ENCODE measurements at places on chromosomes 11 and 22. TPM values are rescaled to one million over a fixed set of nuclear protein-coding genes. Genes with fewer than 3 reads are reported as not detected.

GRCh38 chr11:19201737-19202605, at the start of gene CSRP3:
Gene CSRP3 (minus strand): TSS chr11:19201983. CDS start chr11:19192448, 9,535 bp downstream.
- DNase-seq = no peak

GRCh38 chr22:22703715-22704114, 59.3 kb downstream of the GGTLC2 start:
- DNase-seq = no peak

DNA sequence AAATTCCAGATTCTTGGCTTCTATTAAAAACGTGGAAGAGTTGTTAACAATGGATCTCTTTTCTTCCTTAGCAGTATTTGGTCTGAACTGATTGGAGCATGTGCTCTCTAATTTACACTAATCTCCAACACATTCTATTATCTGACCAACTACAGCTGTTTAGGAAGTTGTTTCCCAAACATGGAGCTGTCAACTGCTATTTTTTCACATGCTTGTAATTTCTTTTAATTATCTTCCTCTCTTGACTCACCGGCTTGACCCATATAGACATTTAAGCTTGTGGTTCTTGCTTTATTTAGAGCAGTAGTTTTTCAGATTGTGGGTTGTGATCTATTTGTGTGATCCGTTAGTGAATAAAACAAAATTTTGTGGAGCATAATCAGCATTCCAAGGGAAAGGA, 40.8 kb downstream of the CTNND1 start:
- DNase-seq = no peak

- no peak for DNase-seq
Observed at GRCh38 chr22:35617137-35617755, at the start of gene MB. Gene MB (minus strand): TSS chr22:35617329. CDS start chr22:35617257, 72 bp downstream.

- no peak for DNase-seq
Observed at GRCh38 chr11:91984033-91984584, 240.5 kb upstream of the FAT3 start.

GRCh38 chr22:17648569-17648968, 10.0 kb downstream of the BCL2L13 start:
- no peak for DNase-seq

DNA sequence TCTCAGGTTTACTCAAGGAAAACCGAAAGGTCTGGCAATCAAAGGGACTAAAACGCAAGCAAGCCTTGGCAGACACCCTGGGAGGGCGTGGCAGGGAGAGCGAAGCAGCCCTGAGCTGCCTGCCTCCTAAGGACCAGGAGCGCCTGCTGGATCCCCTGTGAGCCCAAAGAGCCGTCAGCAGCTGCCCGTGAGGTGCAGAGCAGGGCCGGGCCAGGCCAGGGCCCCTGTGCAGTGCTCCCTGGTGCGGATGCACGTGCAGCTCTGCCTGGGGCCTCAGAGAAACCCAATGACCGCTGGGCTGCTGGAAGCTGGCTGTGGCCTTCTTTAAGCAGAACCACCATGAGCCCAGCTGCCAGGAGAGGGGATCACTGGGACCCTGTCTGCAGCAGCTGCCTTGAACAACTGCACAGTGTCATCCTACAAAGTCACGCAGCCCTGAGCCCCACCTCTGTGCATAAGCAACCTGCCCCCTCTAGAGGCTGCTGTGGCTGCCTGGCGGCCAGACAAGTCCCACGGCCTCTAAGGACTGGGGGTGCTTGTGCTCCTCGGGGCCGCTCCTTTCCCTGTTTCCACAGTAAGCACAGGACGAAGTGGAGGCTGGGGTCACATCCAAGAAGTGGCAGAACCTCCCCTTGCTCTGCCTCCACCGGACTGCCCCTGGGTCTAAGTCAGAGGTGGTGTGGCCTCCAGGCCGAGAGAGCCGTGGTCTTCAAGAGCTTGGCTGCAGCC, 29.1 kb upstream of the COMT start:
- peak; percentile 45 for DNase-seq

GRCh38 chr11:18699848-18700261, 1.3 kb downstream of the TMEM86A start:
- peak; percentile 44 for DNase-seq

- DNase-seq = no peak
Observed at GRCh38 chr11:44494785-44495184, 70.7 kb upstream of the CD82 start.

DNA sequence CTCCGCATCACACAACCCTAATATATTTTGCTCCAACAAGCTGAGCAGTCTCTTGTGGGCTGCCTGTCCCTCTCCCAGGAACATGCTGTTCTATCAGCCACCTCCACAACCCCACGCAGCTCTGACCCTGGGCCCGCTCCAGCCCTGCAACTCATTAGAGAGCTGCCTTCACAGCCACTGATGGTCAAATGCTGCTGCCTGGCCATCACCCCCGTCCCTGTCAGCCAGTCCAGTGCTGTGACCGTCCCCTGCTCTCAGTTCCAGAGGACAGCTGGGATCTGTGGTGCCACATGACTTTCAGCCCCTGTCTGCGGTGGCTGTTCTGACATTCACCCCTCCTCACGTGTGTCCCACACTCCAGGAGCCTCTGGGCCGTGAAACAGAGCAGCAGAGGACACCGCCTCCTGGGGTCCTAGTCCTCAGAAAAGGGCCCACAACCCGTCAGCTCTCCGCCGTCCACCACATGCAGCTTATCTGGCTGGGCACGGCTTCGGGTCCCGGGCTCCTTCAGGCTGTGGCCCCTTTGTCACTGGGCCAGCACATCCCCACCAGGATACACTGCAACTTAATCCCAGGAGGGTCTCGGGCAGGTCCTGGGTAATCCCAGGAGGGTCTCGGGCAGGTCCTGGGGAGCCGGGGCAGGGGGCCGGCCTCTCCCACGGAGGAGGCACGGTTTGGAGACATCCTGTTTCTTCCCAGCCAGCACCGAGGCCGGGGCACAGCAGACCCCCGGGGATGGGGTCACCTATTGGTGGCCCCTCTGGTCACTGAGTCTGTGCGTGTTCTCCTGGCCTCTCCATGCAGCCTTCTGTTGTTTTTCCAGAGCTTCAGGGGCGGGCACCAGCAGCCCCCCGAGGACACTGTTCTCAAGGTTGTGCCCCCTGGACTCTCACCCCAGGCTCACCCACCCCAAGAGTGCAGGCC, 15.1 kb downstream of the CRELD2 start:
- peak; percentile 90 for DNase-seq

DNA sequence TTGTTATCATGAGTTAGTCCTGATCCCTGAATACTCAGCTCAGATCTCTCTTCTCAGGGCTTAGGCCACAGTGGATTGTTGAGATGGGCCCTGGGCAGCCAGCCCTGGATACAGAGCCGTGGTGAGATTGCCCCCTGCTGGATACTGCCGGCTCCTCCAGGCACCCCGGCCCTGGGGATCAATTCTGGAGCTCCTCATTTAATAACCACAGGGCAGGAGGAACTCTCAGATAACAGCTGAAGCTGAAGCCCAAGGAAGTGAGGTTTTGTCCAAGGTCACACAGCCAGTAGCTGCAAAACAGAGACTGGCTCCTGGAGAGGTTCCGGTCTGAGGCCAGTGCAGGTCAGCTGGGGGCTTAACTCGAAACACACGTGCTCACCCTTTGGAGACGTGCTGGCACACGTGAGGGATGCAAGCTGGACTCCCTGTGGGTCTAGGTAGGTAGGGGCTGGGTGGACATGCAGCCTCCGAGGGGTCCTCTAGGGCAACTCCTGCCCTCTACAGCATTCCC, 16.0 kb downstream of the USH1C start:
- peak; percentile 67 for DNase-seq

- peak; percentile 84 for DNase-seq
Observed at GRCh38 chr11:27183672-27184457, 143.2 kb downstream of the BBOX1 start.

- no peak for DNase-seq
Observed at GRCh38 chr11:122933416-122933815, 48.2 kb downstream of the BSX start.

- DNase-seq = no peak
Observed at GRCh38 chr11:67499808-67500483, 5.2 kb downstream of the PITPNM1 start.

DNA sequence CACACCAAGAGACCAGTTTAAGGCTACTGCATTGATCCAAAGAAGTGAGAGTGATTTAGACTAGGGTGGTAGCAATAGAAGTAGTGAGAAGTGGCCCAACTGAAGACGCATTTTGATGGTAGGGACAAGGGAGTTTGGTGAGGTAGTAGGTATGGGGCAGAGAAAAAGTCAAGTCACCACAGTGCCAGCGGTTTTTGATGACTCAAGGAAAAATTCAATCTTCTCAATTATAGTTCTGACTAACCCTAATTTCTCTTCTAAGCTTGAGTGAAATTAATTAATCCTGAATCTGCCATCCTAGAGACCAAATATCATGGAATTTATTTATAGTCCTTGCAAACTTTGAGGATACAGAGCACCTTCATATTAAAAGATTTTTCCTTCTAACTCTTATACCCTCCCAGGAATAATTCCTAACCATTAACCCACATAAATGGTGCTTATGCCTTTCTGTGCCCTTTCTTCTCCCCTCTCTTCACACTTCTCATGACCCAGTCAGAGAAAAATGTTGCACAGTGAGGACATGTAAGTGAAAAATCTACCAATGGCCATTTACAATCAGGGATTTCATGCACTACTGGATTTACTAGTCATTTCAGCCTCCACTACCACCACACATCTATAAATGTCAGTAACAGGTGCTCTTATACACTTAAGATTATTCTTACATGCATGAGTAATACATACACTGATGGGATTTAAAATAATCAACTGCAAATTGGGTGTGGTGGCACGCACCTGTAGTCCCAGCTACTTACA, 45.9 kb upstream of the ARHGAP32 start:
- no peak for DNase-seq

DNA sequence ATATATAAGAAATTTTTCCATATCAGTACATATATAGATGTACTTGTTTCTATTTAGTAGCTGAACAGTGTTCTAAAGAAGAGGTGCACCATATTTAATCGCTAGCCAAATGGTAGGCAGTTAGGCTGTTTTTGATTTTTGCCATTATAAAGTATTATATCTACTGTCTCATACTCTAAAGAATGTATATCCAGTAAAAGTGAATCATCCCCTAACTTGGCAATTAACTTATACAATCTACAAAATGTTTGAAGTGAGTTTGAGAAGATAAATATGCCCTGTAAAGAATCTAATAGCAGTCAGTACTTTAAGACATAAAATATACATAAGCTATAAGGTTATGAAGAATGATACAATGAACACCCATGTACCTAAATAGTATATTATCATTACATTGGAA, 291.5 kb downstream of the SWAP70 start:
- no peak for DNase-seq

GRCh38 chr11:94866936-94867795, 99.0 kb downstream of the AMOTL1 start:
- no peak for DNase-seq

- DNase-seq = no peak
Observed at GRCh38 chr11:119975561-119976152, 162.3 kb downstream of the TRIM29 start.

DNA sequence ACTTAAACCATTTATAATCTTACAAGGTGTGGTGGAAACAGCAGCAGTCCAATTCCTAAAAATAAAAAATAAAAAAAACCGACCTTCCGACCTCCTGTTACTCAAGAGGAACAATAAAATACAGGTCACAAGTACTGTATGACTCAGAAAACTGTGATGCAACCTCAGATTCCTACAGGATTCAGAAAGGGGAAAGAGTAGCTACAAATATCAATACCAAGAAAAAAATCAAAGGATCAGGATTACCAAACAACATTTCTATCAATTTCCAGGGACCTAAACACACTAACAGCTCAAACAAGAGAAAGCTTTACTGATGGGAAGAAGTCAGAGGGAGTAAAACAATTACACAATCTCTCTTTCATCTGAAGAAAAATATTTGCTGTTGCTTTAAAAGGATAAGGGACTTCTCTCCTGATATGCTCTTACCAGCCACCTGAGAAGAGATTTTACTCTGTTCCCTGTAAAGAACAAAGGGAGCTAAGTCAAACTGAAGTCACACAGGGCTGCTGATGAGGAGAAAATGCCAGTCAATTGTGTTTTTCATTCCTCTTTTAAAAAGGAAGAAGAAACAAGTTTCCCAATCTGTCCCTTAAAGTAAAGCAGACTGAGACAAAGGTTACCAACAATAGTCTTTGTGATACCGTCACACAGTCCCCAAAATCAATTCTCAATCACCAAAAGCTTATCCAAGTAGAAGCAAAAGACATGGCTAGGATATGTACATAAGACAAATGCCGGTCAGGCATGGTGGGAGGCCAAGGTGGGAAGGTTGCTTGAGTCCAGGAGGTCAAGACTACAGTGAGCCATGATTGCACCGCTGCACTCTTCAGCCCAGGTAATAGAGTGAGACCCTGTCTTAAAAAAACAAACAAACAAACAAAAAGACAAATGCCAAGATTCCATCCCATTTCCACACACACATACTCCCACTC, 39.3 kb downstream of the AMBRA1 start:
- DNase-seq = no peak

- no peak for DNase-seq
Observed at GRCh38 chr11:64631675-64632074, 40.7 kb downstream of the SLC22A12 start.

DNA sequence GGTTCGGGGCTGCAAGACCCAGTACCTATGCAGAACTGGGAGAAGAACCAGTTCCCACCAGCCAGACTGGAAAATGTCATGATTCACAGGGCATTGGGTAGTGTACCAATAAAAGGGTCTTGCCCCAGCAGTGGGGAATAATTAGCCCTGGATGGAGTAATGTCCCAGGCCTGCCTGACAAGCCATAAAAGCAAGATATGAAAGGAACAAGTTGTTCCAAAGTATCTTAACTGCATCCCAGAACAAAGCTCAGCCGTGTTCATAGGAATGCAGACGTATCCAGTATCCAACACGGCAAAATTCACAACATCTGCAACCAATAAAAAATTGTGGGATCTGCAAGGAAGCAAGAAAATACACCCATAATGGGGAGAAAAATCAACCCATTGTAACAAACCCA, 47.9 kb downstream of the ASCL2 start:
- DNase-seq = peak; percentile 52

DNA sequence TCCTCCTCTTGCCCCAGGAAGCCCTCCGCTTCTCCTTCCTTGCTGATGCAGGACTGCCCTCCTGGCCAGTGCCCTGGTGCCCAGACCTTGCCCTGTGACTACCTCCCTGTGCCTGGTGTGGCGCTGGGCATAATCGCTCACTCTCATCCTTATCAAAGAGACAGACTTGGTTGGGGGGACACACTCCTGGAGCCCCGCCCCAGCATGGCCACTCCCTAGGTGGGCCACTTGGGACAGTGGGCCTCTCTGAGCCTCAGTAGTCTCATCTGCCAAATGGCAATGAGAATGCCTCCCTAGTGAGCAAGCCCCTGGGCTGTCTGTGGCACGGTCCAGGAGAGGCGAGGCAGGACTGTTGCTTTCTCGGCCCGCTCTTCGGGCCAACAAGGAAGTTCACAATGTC, 72.7 kb upstream of the TSPAN18 start:
- no peak for DNase-seq

Gene OR51B4
- polyA plus RNA-seq = not detected

Gene PNPLA3
- polyA plus RNA-seq = 0.53 TPM

Gene NRIP3
- polyA plus RNA-seq = 108 TPM

Gene CCDC134
- 15.6 TPM for polyA plus RNA-seq

Gene OR51E2
- 0.17 TPM for polyA plus RNA-seq

Gene KCNK4
- not detected for polyA plus RNA-seq

All from testis (tissue), 5 donors.